Stimulated activated CD4-positive, alpha-beta T cell treated with anti-CD3 and anti-CD28 coated beads, Interleukin-1b, Interleukin-23, amount 100 ng/mL, for 1 hour (primary cell): ENCODE measurements at places on chromosomes 1 and 21.

DNA sequence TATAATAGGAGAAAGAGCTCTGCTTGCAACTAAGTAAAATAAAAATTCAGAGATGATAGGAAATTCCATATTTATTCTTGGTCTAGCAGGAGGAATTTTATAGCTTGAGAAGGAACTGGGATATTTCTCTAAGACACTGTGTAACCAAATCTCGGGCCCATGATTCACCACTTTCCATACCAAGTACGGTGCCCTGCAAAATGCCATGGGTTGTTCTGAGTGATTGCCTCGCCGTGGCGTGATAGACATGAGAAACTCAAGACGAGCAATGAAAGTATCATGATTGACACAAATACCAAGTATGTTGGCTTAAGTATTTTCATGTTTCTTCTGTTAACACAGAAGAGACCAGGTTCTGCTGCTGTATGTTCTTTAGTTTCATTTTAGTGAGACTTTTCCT is 167.2 kb downstream of the LMO4 start:
- DNase-seq, result no peak

DNA sequence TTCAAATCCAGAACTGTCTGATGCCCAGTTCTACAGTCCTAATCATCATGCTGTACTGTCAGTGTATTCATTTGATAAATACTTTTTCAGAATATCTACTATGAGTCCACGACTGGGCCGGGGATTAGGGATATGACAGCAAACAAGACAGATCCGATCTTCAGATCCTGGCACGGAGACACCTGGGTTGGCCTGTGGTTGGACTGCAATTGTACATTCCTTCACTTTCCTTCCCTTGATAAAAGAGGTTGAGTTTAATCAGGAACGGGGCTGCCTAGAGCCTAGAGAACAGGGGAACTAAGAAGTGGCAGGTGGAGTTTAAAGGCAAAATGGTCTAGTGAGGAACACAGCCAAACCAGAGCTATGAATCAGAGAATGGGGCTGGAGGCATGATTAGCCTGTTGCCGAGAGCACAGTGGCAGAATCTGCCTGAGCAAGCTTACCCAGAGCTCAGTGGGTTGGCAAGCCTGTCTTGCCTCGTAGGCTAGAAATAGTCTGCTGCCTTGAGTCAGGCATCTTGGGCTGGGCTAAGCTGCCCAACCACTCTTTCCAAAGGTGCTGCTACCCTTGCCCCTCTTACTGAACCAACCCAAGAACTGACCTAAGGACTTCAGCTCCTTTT is 38.1 kb upstream of the PTCH2 start:
- DNase-seq, result no peak

GRCh38 chr1:209387969-209388329 is 195.6 kb upstream of the CAMK1G start:
- DNase-seq, result no peak

DNA sequence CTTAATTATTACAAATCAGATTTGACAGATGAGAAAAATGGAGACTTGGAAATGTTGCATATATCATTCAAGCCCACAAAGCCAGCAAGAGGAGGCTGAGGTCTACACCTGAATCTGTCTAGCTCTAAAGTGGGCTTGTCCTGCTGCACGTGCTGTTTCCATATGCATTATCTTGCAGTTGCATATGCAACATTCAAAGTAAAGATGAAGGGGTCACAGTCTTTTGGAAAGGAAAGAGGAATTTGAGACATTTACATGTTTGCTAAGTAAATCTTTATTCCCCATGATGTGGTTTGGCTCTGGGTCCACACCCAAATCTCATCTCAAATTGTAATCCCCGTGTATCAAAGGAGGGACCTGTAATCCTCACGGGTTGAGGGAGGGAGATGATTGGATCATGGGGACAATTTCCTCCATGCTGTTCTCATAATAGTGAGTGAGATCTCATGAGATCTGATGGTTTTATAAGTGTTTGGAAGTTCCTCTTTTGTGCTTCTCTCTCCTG is 98.3 kb downstream of the BACH1 start:
- DNase-seq, result no peak

DNA sequence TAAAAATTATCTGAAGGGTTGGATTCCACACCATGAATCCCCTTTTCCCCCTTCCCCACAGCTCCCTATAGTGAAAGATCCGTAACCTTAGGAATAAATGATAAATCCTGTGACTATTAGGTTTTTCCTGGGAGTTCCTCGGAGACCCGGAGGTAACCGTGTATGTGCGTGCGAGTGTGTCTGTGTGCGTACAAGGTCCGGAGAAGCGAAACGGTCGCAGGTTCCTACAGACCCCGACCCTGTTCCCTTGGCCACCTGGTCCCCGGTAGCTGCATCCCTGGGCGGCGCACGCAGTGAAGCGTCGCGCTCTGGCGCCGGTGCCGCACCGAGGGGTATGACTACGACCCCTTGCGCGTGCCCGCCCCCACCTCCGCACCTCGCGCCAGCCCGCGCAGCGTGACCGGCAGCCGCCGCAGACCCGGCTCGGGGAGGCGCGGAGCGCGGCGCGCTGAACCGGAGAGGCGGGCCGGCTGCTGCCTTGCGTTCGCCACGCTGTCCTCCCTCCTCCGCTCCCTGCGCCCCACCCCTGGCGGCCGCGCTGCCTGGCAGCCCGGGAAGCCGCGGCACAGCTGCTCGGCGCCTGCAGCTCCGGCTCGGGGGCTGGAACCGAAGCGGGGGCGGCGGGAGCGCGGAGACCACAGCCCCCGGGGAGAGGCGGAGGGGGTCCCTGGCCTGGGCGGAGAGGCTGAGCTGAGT is at the start of gene AK5:
Gene AK5, plus strand, starts transcription at position 529 of the 696 bp plus-strand sequence. CDS start 295 bp downstream, outside the sequence.
- peak; percentile 32 for DNase-seq

- no peak for DNase-seq
These were observed 4.5 kb downstream of the ADPRS start for GRCh38 chr1:36093226-36093625.

GRCh38 chr21:14072761-14073535 is 137.8 kb downstream of the LIPI start:
- no peak for DNase-seq

- no peak for DNase-seq
These were observed 51.0 kb downstream of the AHDC1 start for GRCh38 chr1:27552911-27553420.

- no peak for DNase-seq
These were observed 6.5 kb upstream of the GRIK3 start for GRCh38 chr1:37040773-37041172.

DNA sequence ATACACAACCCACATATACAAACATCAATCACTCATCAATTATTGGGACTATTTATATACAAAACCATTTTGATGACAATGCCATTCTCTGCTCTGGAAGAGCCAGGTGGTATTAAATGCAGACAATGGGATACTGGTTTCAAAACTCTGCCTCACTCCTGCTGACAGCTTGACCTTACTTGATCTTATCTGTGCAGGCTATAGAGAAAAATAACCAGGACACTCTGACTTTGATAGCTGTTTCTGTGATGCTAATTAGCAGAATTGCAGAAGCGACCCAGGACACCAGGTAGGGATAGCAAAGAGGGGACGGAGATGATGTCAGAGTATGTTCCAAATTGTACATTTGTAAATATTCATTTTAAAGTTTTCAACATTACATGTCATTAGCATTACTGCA is 89.5 kb downstream of the OLFM3 start:
- DNase-seq, result no peak

- no peak for DNase-seq
These were observed 413.4 kb downstream of the CAMTA1 start for GRCh38 chr1:7198664-7199063.

DNA sequence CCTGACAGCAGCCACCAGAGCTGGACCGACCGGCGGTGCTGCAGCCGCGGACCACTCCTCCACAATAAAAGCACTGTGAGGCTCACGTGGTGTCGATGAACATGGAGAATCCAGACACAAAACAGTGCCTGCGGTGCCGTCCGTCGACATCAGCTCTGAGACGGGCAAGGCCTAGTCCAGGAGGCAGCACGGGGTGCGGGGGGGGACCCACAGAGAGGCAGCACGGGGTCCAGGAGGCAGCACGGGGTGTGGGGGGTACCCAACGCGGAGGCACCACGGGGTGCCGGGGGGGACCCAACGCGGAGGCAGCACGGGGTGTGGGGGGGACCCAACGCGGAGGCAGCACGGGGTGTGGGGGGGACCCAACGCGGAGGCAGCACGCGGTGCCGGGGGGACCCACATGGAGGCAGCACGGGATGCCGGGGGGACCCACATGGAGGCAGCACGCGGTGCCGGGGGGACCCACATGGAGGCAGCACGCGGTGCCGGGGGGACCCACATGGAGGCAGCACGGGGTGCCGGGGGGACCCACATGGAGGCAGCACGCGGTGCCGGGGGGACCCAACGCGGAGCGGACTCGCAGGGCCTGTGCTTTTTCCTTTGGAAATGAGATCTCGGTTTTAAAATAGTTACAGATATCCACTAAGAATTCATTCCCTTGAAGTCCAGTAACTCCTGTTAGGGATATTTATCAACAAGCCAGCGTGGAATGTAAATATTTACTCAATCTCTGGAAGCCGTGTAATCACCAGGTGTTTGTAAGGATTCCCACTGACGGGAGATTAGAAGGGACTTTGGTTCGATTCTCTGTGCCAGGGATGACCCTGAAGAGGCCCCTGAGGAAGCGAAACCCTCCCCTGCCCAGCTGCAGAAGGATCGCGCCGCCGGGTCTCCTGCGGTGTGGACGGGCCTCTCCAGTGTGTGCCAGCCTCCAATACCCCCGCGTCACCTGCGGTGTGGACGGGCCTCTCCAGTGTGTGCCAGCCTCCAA is 52.1 kb downstream of the COL6A1 start:
- DNase-seq, result no peak
